Foreskin keratinocyte (primary cell): ENCODE measurements at places on chromosomes 6 and 20. TPM values are rescaled to one million over a fixed set of nuclear protein-coding genes. Genes with fewer than 3 reads are reported as not detected.

GTSF1L gene
- total RNA-seq, result not detected in 2 replicates

IMPG1 gene
- not detected in 2 replicates for total RNA-seq

GRCh38 chr20:56542489-56543030, 9.5 kb downstream of the FAM209B start:
- no peak for DNase-seq

GRCh38 chr6:4614637-4615036, 161.6 kb upstream of the CDYL start:
- DNase-seq, result no peak

DNA sequence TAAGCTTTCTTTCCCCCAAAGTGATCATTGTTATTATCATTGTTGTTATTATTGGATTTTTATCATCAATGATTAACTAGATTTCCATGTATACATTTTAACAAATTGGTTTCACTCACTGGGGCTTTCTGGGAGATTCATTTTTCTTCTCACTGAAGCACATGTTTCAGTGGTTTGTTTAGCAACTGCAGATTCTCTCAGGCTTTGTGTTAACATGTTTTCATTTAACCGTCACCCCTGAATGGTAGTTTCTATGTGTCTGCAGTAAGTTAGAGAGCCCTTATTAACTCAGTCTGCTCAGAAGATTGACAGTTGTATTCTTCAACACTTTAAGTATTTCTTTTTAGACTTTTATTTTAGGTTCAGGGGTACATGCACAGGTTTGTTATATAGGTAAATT, 12.4 kb downstream of the ZKSCAN4 start:
- no peak for DNase-seq
